ENCODE measurements at places on chromosomes 12 and 14. TPM values are rescaled to one million over a fixed set of nuclear protein-coding genes. Genes with fewer than 3 reads are reported as not detected.
A peak's percentile ranks its signal among the peaks of the same experiment; 100 is the strongest.

AMN gene
- 0.21 TPM for total RNA-seq

TARBP2 gene
- 58.3 TPM for total RNA-seq

CFAP54 gene
- total RNA-seq: 0.78 TPM

PGF gene
- total RNA-seq: 18.1 TPM

MIP gene
- not detected for total RNA-seq

DLK1 gene
- 28.8 TPM for total RNA-seq

GRCh38 chr12:111412830-111413441 lies 7.2 kb downstream of the SH2B3 start:
- DNase-seq: no peak

- DNase-seq: no peak
These were observed 53.9 kb downstream of the TSHR start for GRCh38 chr14:81009346-81009745.

- DNase-seq: no peak
These were observed 378.0 kb downstream of the FOXG1 start for GRCh38 chr14:29144621-29145020.

- DNase-seq: peak; percentile 22
These were observed 273.9 kb upstream of the RGS6 start for GRCh38 chr14:71658261-71658860.

DNA sequence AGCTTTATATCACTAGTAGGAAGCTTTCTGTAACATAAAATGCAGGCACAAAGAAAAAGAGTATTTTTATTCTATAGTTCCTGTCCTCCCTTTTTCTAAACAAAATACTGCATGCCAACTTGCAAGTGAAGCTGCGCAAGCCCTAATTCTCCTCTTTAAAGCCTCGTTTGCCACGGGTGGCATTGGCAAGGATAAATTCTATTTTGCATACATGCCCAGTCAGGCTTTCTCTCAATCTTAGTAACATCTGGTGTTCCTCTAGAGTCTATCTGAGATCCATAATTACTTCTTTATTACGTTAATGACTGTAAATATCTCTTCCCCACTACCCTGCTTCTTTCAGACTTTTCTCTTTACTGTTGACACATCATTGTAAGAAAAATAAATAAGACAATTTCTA lies 97.1 kb upstream of the DAAM1 start:
- no peak for DNase-seq

- no peak for DNase-seq
These were observed 5.2 kb upstream of the LRP1-AS start for GRCh38 chr12:57152639-57153038.

Data from cardiac muscle cell (in vitro differentiated cells and primary cell).